ENCODE measurements at places on chromosomes 7 and 10. TPM values are rescaled to one million over a fixed set of nuclear protein-coding genes. Genes with fewer than 3 reads are reported as not detected.

GRCh38 chr7:4633012-4633411, 49.1 kb upstream of the FOXK1 start:
- DNase-seq = peak; percentile 49
- no peaks in the 10 kb centered on the region for H3K27me3 ChIP-seq
- no peak overlapping the region for H3K27ac ChIP-seq

DNA sequence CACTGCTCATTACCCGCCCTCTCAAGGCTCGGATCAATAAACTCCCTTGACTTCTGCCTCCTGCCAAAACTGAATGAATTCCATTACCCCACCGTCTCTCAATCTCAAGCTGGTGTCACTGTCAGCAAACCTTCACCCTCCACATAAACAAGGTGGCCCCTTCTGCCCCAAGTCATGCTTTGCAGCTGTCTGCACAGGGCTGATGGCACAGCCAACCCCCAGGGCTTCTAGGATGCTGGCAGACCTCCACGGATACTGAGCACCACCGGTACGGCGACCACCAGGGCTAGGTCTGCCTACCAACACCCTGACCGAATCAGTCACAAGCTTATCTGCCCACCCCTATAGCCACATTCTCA, 46.1 kb downstream of the PARD3 start:
- H3K4me3 ChIP-seq = no peak overlapping the region
- no peaks in the 10 kb centered on the region for H3K4me1 ChIP-seq
- no peaks in the 10 kb centered on the region for H3K36me3 ChIP-seq
- no peaks in the 10 kb centered on the region for H3K27me3 ChIP-seq
- no peak for DNase-seq
- no peak overlapping the region for H3K27ac ChIP-seq

The NRG3 gene
- total RNA-seq = not detected

The ABCB4 gene
- not detected for total RNA-seq

DNA sequence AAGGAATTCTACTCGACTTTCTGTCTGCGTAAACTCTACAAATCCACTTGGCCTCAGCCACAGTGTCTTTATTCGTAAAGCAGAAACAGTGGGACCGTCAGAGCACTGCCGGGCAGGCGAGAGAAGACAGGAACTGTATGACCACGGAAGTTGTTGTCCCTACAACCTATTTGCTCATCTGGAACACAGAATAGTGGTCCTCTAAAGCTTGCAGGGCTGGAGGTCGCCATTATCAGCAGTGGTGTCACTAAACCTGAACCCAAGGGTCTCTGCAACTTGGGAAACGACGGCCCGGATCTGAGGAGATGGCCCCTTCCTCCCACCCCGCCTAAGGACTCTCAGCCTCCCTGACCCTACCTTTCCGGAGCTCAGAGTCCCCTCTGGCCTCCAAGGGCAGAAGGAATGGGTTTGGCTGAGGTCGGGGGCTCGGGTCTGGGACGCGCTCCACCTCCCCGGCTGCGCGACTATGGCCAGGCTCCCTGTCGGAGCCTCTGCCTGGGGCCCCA, 442 bp downstream of the STYXL1 start:
- H3K36me3 ChIP-seq = peaks cover 42% of the 10 kb centered on the region
- peak overlapping the region; percentile 89 for H3K4me3 ChIP-seq
- H3K4me1 ChIP-seq = peaks cover 45% of the 10 kb centered on the region
